ENCODE measurements at places on chromosomes 2 and 18.

DNA sequence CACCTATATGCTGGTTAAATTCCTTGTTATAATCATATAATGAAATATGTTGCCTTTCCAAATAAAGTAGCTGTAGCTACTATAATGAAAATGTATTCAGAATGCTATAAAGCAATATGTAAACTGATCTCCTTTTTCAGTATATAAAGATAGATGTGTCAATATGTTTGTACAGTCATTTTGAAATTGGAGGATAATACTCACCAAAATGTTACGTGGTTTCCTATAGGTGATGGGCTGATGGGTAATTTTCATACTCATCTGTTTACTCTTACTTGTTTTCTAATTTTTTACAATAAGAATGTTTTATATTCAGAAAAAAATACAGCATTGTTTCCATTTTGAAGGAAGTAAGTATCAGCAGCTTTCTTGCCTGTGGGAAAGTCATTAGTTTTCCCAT is 70.2 kb downstream of the PRKRA start:
- DNase-seq = no peak

- DNase-seq = no peak
Measured at GRCh38 chr2:176002688-176003210, 682 bp upstream of the LNPK start.

- DNase-seq = no peak
Measured at GRCh38 chr2:38498045-38498481, 104.7 kb downstream of the HNRNPLL start.

- DNase-seq = no peak
Measured at GRCh38 chr18:74289137-74289536, 2.6 kb downstream of the CYB5A start.

DNA sequence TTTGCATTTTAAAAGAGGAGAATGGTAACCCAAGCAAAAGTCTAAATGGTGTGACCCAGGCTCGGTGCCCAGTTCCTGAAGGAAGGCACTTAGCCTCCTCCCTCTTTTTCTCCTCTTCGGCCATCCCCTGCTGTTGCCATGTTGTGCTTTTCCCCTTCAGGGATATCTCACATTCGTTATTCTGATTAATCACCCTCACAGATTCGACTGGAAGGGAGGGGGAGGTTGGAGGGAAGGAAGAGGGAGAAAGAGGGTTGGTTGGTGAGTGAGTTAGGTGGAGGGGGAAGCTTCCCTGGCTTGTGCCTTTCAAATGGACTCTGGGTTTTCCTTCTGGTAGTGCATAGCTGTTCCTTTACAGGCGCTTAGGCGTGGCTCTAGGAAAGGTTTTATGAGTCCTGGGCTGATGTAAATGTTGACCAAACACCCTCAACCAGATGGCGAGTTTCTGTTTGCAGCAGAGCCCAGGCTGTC is 39.0 kb upstream of the LYPD6B start:
- no peak for DNase-seq

DNA sequence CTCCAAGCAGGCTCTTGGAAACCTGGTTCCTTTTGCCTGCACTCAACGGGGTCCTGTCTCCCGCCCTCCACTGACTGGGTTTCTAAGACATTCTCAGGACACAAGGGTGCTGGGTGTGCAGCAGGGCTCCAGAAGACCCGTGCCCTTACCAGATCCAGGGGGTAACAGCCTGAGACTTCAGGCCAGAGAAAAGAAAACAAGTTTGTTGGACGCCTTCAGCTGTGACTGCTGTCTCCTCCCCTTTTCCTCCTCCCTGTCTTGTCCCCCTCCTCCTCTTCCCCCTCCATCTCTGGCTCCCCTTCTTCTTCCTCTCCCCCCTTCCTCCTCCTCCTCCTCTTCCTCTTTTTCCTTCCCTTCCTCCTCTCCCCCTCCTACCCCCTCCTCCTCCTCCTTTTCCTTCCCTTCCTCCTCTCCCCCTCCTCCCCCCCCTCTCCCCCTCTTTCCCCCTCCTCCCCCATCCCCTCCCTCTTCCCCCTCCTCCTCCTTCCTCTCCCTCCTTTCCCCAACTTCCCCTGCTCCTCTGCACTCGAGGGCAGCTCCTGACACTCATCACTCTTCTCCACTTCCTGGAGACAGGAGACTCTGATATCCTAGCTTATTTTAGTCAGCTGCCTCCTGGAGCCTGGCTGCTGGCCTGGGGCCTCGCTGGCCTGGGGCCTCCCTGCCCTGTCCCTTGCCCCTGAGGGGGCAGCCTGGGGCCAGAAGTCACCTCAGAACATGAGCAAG is 12.4 kb downstream of the ADRA2B start:
- no peak for DNase-seq

DNA sequence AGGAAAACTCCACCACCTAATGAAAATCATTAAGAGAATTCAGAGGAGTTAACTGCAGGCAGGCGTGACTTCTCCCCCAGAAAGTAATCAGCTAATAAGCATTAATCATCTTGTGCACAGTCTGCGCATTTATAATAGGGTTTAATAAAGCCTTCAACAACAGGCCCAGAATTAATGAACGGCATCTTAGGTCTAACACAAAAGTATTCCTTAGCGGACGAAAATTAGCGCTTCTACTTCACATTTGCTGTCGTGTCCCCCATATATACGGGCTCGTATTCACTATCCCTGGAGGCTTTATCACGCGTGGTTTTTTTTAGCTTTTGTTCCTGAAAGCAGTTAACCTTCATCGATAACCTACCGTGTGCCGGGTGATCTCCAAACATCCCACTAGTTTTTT is 1.8 kb downstream of the ATP8B1 start:
- DNase-seq = no peak

- no peak for DNase-seq
Measured at GRCh38 chr2:121483021-121483420, 47.7 kb upstream of the RNU4ATAC start.

- DNase-seq = no peak
Measured at GRCh38 chr2:156818221-156818620, 382.0 kb downstream of the GPD2 start.

GRCh38 chr2:3146175-3146574 is 231.4 kb downstream of the EIPR1 start:
- DNase-seq = no peak

- no peak for DNase-seq
Measured at GRCh38 chr2:10080536-10081304, 509 bp upstream of the CYS1 start.

DNA sequence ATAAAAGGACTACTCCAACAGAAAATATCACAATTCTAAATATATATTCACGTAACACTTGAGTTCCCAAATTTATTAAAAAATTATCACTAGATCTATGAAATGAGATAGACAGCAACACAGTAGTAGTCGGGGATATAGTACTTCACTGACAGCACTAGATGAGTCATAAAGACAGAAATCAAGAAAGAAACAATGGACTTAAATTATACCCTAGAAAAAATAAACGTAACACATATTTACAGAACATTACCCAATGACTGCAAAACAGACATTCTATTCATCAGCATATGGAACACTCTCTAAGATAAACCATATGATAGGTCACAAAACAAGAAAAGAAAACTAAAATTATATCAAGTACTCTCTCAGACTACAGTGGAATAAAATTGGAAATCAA is 429.4 kb downstream of the MBD2 start:
- DNase-seq = no peak

- no peak for DNase-seq
Measured at GRCh38 chr2:110688594-110689091, 10.8 kb upstream of the BUB1 start.

DNA sequence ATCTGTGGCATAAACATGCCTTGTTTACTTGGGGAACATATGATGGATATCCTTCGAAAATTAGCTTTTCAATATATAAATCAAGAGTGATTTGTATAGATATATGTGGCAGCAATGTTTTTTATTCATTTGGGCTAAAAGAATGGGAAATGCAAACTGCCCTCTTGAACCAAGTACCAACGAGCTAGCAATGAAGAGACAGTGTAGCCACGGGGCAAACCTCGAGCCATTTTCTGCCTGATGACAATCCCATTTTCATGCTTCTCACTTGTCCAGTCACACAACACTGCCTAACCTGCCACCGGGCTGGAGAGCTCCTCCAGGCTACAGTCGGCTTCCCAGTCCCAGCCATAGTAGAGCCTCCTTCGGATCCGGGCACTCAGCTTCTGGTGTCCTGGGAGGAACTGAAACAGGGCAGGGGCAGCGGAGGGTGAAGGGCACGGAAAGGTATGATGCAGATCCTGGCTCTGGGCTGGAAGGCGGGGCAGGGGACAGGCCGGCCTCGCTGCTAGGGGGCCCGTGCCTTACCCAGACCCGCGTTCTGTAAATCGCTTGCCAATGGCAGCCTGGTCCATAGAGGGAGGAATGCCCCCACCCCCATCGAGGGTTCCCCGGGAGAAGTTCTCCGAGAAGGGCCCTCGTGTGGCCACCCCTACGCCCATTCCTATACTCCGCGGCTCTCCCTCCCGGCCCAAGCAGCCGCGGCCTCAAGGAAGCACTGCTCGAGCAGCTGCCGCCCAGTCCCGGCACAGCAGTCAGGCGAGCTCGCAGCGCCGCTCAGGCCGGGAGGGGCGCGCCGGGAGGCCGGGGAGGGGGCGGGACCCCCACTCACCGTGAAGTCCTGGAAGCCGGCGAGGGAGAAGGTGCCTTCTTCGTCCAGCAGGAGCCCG is 552 bp downstream of the CNPPD1 start:
- DNase-seq = no peak

GRCh38 chr18:22872900-22873537 is 60.1 kb upstream of the RBBP8 start:
- DNase-seq = no peak

All from esophagus squamous epithelium (tissue), 5 donors.